ENCODE measurements at places on chromosomes 6 and 20.

DNA sequence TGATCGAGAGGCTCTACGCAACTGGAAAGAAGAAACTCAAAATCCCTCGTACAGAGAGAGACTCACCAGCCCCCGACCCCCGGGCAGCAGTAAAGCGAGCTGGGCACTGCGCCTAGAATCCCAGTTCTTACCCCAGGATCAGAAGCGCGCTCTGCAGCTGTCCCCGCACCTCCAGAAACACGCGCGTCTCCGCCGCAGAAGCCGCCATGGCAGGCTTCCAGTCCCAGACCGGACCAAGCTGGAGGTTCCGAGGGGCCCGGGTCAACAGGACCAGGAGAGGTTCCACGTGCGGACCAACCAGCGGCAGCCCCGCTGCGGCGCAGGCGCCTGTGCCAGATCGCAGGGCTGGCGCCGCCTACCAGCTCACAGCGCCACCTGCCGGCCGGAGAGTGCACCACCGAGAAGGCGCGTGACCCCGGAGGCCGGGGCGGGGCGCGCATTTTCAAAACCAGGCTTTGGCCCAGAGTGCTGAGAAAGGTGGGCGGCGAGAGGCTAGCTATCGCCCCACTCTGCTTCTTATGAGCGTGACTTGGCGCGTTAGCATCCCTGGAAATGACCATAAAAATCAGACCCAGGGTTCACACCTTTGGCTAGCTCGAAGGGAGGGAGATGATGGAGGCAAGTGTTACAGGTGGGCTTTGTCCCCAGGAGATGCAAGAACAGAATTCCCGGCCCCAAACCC is at the start of gene UBE3D:
Gene UBE3D, minus strand, starts transcription at position 331 of the 682 bp plus-strand sequence. Its CDS starts 123 bp downstream, at position 208.
- peak; percentile 89 for DNase-seq

- DNase-seq: no peak
These were observed 129.5 kb upstream of the SSTR4 start for GRCh38 chr20:22905658-22906057.

- DNase-seq: no peak
These were observed 14.8 kb downstream of the MTHFD1L start for GRCh38 chr6:150880336-150880735.

DNA sequence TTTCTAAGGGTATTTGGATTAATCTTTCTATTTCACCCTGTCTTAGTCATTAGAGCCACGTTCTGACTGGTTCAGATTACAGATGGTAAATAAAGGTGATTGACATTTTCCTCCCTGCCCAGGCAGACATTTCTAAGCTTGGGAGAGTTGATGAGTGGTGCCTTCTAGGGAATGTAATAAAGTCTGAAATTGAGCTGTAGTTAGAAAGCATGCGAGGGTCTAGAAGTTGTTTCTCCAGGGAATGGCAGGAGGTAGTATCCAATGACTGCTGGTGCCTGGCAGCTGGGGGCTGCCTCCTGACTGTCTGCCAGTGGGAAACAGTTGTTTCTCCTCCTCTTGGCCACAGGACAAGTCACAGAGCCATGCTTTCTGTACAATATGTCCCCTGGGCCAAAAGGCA is 14.6 kb downstream of the EDN3 start:
- DNase-seq: no peak

DNA sequence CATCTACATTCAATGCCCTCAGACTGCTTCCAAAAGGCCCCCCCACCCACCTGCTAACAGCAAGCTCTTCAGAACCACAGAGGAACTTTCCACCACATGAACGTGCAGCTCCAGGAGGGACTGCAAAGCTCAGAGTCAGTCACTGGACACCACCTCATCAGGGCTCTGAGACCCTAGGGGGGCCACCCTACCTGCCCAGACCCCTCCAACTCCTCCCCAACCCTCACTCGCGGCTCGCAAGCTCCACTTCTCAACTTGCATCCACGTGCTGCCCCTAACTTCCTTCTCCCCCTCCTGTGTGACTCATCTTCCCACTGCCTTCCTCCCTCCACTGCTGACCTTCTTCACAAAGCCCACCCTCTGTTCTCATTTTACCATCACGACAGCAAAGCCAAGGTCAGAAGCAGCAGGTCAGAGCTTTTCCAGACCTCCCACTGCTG is 6.5 kb downstream of the MBOAT1 start:
- DNase-seq: no peak

GRCh38 chr6:170224694-170225660 is 65.9 kb downstream of the DLL1 start:
- no peak for DNase-seq

DNA sequence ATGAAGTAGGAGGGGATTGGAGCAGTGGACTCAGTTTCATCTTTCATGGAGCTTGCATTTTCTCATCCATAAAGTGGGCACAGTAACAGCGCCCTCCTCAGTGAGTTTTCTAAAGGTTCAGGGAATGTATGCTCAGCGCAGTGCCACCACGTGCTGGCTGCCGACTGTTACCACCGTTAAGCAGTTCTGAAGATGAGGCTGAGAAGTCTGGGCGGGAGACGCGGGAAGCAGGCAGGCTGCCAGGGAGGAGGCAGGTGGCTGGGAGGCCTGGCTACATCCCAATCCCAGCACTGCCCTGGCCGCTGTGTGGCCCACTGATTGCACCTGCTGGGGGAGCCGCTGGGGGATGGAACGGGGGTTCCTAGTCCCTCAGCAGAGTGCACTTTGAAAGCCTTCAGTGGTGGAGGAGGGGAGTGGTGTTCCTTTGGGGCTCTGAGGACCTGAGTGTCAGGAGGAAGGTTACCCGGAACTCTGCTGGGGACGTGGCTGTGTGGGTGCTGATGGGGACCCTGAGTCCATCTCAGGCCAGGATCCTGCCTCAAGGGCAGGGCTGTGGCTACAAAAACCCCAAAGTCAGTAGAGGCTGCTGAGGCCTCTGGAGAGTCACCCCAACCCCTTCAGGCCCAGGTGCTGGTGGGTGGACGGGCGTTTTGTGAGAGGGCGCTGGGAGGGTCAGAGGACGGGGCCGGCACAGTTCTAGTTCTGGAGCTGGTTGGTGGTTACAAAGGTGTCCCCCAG is 28.0 kb upstream of the PHACTR3 start:
- no peak for DNase-seq

DNA sequence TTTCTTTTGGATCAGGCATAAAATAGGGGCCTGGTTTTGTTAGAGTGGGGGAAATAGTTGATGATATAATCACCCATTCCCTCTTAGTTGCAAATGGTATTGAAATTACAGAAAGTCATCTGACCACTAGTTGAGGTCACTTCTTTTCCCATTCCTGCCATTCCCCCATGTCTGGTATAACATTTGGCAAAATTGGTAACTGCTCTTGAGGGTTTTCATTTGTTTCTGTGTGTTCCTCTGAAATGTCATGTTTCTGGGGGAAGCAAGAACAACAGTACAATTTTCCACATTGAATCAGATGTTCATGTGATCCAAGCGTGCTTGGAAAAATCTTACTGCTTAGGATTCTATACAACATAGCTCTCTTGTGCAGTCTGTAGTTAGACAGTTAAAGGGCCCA is 7.3 kb downstream of the AIG1 start:
- no peak for DNase-seq

DNA sequence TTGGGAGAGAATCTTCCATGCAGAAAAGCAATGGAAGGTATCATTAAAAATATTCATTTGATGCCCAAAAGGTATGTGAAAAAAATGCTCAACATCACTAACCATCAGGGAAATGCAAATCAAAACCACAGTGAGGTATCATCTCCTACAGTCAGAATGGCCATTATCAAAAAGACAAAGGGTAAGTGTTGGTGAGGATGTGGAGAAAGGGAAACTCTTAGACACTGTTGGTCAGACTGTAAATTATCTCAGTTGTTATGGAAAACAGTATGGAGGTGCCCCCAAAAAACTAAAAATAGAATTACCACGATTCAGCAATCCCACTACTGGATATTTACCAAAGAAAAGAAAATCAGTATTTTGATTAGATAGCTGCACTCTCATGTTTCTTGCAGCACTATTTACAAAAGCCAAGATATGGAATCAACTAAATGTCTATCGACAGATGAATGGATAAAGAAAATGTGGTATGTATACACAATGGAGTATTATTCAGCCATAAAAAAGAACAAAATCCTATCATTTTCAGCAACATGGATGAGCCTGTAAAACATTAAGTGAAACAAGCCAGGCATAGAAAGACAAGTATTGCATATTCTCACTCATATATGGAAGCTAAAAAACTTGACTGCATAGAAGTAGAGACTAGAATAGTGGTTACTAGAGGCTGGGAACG is 84.0 kb downstream of the DTNBP1 start:
- no peak for DNase-seq

- DNase-seq: no peak
These were observed 67.5 kb upstream of the MBOAT1 start for GRCh38 chr6:20279608-20280287.

Data from stimulated activated CD8-positive, alpha-beta memory T cell treated with anti-CD3 and anti-CD28 coated beads, Interleukin-15, amount 100 ng/mL, for 48 hours (primary cell).